Activated CD4-positive, alpha-beta T cell treated with anti-CD3 and anti-CD28 coated beads for 48 hours (primary cell): ENCODE measurements at places on chromosomes 2 and 18.

- no peak for DNase-seq
These were observed 75.8 kb downstream of the CCDC148 start for GRCh38 chr2:158380746-158381145.

DNA sequence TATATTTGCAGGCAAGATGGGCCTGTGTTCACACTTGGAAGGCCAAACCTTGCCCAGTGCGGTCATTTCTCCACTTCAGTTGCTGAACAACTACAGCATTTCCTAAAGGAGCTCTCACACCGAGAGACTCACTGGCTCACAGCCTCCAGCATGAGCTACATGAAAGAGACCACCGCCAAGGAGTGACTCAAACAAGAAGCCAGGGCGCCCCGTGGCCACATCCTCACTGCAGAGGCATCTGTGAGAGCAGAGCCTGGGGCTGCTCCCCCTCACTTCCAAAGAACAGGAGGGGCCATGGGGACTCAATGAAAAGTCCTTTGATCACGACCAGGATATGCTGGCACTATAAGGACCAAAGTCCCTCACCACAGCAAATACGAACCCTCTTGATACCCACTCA, 50.0 kb downstream of the TMEM163 start:
- DNase-seq = peak; percentile 79

GRCh38 chr2:116582850-116583249, 1231.6 kb upstream of the DDX18 start:
- no peak for DNase-seq

- DNase-seq = no peak
These were observed 171.6 kb upstream of the PIEZO2 start for GRCh38 chr18:11320986-11321385.

- no peak for DNase-seq
These were observed 251.9 kb upstream of the CHAC2 start for GRCh38 chr2:53515435-53516332.
